ENCODE measurements at places on chromosomes 7 and 10. TPM values are rescaled to one million over a fixed set of nuclear protein-coding genes. Genes with fewer than 3 reads are reported as not detected.

Gene DNAJC12
- 9.7 TPM for total RNA-seq

Gene ADARB2
- total RNA-seq = 1.3 TPM

Gene MRLN
- not detected for total RNA-seq

Gene C10orf67
- not detected for total RNA-seq

Gene FOXI2
- not detected for total RNA-seq

Gene CPEB3
- 0.48 TPM for total RNA-seq

Gene SLC26A3
- total RNA-seq = not detected

Gene SLC16A9
- 0.87 TPM for total RNA-seq

Gene SAMD9
- total RNA-seq = 5.9 TPM

Gene MUC3A
- not detected for total RNA-seq

Gene KIAA1217
- total RNA-seq = 18.7 TPM
